ENCODE measurements at places on chromosomes 6 and 20. TPM values are rescaled to one million over a fixed set of nuclear protein-coding genes. Genes with fewer than 3 reads are reported as not detected.

SLC2A10 gene
- not detected for total RNA-seq

ZNF334 gene
- not detected for total RNA-seq

HLA-DOB gene
- 0.13 TPM for total RNA-seq

PRL gene
- not detected for total RNA-seq

AVP gene
- total RNA-seq, result not detected

SCUBE3 gene
- 0.05 TPM for total RNA-seq

ISM1 gene
- total RNA-seq, result 0.34 TPM

TMEM63B gene
- 16.0 TPM for total RNA-seq

VPS52 gene
- total RNA-seq, result 15.8 TPM

SDC4 gene
- 136 TPM for total RNA-seq

TFAP2D gene
- total RNA-seq, result not detected

SLC25A27 gene
- 0.70 TPM for total RNA-seq

PSORS1C2 gene
- not detected for total RNA-seq

NUS1 gene
- total RNA-seq, result 29.9 TPM

ALDH5A1 gene
- 8.3 TPM for total RNA-seq

DPPA5 gene
- not detected for total RNA-seq

RNF5 gene
- total RNA-seq, result 47.7 TPM

CST7 gene
- not detected for total RNA-seq

MAD2L1BP gene
- total RNA-seq, result 38.0 TPM

FAM83B gene
- 0.09 TPM for total RNA-seq

OXT gene
- total RNA-seq, result not detected
